ENCODE measurements at places on chromosomes 6 and 20.

DNA sequence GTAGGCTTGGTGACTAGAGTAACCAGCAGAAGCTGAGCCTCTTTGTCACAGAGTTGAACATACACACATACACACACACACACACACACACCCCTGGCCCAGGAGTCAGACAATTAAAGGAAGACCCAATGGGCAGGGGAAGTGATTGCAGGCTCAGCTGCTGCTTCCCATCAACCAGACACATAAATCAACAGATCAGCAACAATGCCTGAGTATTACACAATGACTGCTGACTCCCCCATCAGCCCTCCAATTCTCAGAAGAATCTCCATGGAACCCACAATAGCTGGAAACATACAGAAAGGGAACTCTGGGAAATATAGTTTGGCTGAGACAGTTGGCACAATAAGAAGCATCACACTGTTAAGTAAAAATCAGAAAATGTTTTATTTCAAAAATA, 270.4 kb upstream of the PLCB4 start:
- no peak for DNase-seq

GRCh38 chr20:63433756-63434531, 38.5 kb downstream of the KCNQ2 start:
- DNase-seq = no peak

GRCh38 chr6:132087391-132087790, 136.2 kb upstream of the CCN2 start:
- peak; percentile 53 for DNase-seq

DNA sequence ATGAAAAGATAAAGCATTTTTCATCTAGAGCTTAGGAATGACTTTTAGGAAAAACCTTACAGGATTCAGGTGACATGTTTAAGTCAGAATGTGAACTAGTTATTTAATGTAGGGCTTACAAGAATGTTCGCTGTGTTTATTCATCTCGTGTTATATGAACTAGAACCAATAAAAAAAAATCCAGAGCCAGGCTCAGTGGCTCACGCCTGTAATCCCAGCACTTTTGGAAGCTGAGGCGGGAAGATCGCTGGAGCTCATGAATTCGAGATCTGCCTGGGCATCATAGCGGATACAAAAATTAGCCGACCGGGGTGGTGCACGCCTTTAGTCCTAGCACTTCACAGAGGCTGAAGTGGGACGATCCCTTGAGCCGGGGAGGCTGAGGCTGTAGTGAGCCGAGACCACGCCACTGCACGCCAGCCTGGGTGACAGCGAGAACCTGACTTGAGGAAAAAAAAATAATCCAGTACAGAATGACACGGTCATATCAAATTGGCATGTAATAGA, 46.3 kb downstream of the OR2B2 start:
- no peak for DNase-seq

- DNase-seq = no peak
Observed at GRCh38 chr20:20246996-20247633, 120.8 kb upstream of the INSM1 start.

DNA sequence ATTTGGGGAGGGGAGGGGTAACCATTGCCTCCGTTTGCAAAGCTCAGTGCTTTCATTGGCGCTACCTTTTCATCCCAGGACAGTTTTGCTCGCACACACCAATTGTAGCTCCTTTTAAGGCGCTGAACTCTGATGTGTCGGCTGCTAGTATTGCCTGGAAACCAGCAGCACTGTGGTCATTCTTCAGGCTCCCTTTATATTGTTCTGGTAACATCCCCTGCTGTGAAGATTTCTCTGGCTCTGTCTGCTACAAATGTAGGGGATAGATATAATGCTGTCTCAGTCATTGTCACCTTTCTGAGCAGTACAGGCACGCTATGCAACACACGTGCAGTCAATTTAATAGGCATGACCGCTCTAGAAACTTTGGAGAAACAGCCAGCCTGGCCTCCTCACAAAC, 172.9 kb upstream of the SASH1 start:
- DNase-seq = no peak

DNA sequence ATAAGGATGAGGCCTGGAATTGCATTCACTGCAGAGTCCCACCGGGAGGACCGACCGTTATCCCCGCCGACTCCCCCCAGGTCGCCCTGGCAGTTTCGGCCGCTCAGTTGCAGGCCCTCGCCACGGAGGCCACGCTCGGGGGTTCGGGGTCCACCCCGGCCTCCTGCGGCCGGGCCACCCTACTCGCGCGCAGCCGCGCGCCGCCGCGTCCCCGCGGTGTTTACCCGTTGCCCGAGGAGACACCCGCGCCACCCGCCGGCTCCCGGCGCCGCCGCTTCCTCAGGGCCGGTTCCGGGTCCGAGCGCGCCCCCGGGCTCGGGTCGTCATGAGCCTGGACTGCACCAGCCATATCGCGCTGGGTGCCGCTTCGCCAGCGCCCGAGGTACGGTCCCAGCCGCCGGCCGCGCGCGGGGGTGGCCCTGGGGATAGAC, at the start of gene CCDC170:
Gene CCDC170, plus strand, starts transcription at position 214 of the 431 bp plus-strand sequence. Its CDS starts 112 bp downstream, at position 326.
- peak; percentile 43 for DNase-seq

DNA sequence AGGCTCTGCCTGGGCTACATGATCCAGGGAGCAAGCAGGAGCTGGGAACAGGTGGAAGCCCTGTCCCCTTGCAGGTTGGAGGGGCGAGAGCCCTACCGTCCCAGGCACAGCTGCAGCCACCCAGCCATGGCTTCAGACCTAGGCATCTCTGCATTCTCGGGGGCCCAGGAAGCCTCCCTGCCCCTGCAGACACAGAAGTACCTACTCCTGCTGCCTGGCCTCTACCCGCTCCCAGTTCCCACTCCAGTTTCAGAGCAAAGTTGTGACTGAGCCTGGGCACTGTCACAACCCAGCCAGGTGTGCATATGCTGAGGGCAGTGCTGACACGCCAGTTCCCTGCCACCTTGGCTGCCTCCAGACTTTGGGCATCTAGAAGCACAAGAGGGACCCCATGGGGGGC, 645.9 kb downstream of the HTR1B start:
- no peak for DNase-seq

DNA sequence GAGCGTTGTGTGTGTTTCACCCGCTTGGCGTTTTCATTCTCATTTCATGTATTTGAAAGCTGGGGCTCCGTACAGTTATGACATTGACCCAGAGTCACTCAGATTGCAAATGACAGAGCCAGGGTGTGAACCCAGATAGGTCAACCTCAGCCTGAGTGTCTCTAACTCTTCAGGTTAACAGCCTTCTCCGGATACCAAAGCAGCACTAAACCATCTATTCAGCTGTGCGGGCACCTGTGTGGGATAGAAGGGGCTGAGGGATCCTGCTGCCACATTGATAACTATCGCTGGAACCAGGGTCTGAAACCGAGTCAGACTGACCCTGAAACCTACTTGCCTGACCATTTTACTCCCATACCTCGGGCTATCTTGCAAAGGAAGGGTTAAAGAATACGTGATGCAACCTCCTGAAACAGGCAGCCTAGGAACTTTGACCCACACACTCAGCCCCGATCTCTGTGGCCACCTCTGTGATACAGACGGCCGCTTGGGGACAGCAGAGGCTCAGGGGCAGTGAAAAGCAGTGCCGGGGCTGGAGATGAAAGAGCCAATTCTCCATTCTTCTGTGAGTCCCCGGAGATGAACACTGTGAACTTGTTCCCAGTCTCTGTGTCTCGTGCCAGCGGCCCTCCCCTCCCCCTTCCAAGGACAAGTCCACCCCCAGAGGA, 233.5 kb upstream of the QKI start:
- no peak for DNase-seq

- DNase-seq = no peak
Observed at GRCh38 chr20:40320517-40321011, 368.5 kb downstream of the MAFB start.

GRCh38 chr6:157548635-157549467, 167.9 kb downstream of the ZDHHC14 start:
- DNase-seq = no peak

- DNase-seq = no peak
Observed at GRCh38 chr6:158789115-158789917, 29.9 kb downstream of the EZR start.

DNA sequence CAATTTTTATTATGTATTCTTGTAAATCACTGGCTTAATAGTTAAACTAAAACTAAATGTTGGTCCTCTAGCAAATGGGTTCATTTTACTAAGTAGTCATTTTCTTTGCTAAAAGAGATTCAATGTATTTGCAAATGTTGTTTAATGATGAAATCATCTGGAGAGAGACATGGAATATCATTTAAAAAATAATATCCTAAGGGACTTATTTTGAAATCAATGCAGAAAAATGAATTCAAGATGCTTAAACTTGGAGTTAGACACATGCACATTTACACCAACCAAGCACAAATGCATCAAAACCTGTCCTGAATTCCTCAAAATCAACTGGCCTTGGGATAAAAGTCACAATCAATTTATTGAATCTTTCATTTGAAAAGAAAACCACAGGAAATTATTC, 165.0 kb upstream of the RNF217 start:
- DNase-seq = no peak

- DNase-seq = no peak
Observed at GRCh38 chr6:96683819-96684528, 121.0 kb downstream of the FHL5 start.

- no peak for DNase-seq
Observed at GRCh38 chr6:25640891-25641290, 11.1 kb upstream of the SCGN start.

GRCh38 chr6:17021539-17021889, 80.3 kb upstream of the STMND1 start:
- no peak for DNase-seq

- DNase-seq = peak; percentile 66
Observed at GRCh38 chr20:38114353-38114791, 50.7 kb downstream of the TGM2 start.

- DNase-seq = peak; percentile 92
Observed at GRCh38 chr6:15879371-15880261, 216.8 kb upstream of the DTNBP1 start.

DNA sequence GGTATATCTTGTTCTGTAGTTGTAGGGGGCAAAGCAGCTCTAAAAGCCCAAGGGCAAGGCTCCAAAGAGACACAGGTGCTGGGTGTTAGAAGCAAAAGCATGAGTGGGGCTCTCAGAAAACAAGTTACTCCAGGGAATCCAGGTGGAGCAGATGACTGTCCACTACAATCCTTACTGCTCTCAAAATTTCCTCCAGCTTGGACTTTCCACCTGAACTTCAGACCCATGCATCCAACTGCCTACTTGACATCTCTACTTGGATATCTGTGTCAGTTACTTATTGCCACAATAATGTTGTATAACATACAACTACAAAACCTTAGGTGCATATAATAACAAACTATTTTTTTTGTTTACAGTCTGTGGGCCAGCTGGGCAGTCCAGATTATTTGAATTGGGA, 22.8 kb upstream of the DTNBP1 start:
- no peak for DNase-seq

- DNase-seq = no peak
Observed at GRCh38 chr20:22653658-22654642, 69.6 kb upstream of the FOXA2 start.

All from foreskin fibroblast (primary cell).